HL-60 (cell line): ENCODE measurements at places on chromosomes 12 and 14.

GRCh38 chr14:64701660-64702059 is 2.6 kb upstream of the PLEKHG3 start:
- DNase-seq: no peak

DNA sequence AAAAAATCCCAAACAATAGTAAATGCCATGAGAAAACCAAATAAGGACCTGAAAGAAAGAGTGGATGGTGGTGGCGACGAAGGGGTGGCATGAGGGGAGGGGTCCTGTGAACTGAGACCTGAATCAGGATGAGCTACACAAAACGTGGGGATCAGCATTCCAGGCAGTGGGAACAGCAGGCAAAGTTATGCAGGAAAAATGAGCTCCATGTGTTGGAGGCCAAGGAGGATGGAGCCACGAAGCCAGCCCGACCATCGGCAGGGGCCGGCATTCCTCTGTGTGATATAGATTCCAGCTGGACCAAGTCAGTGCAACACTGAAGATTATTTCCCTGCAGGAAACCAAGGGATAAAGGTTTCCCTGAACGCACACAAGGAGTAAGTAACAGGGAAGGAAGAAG is 7.1 kb downstream of the ADGRD1 start:
- DNase-seq: no peak

DNA sequence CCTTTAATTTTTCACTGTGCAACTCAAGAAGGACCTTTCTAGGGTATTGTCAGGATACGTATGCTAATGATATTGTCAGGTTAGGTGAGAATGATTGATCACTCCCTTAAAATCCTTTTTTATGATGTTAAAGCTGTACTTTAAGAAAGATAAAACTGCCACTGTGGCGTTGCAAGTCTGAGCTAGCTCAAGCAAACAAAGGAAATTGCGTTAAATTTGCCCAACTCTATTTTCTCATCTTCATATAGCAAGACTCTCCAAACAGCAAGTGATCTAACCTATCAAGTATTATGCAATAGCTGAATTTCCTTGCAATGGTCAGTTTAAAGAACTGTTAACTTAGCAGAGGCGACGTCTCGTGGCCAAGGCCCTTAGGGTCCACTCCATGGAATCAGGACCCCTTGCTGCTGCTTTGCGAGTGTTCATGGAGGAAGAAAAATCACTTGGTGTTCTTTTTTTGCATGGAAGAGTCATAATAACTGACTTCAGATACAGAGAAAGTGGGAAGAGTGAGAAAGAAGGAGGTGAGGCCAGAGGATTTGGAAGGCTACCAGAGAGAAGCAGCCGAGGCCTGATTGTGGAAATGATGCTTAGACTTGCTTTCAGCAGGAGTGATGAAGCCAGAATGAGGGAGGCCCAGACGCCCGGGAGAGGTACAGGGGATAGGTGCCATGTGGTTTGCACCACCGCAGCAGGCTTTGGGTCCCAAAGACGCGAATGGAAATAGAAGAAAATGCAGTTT is 2.5 kb downstream of the TRAF3 start:
- peak; percentile 78 for DNase-seq

DNA sequence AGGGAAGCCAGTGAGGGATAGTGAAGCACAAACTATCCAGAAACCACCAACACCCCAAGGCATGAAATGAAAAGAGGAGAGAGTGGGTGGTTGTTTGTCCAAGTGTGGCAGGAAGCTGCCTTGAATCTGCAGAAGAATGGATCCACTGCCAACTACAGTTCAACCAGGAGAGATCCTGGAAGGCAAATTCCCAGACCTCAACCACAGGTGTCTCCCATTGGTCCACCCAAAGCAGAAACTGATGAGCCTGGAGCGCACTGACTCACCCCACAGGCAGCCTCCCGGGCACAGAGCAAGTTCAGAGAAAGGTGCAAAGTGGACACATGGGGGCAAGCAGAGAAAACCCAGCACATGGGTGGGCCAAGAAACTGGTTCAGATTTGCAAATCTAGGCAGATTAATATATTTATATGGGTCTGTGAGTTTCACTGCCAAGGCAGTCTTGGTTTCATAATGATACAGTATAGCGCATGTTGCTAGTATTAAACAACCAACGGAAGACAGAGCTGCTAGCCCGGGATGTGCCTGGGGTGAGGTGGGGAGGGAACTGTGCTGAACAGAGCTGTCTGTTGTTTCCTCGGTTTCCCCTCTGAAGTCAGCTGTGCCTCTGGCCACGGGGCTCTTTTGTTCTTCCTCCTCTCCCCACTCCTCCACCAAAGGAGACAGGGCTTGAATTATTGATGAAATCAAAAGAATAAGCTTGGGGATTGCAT is 416.2 kb upstream of the CCDC196 start:
- DNase-seq: no peak

- DNase-seq: no peak
These were observed 81.9 kb upstream of the CCND2 start for GRCh38 chr12:4191642-4192041.

DNA sequence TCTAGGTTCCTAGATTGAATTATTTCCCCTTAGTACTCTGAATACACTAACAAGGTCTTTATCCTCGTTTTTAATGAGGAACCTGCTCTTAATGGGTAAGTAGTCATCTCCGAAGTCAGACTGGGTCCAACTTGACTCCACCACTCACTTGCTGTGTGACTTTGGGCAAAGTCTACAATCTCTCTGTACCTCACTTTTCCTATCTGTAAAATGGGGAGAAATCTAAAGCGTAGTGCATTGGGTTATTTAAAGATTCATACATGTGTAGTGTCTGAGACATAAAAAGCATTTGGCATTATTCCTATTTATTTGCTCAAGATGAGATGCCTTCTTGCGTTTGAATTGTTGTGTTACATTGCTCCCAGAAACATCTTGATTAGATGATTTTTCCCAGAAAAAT is 51.5 kb downstream of the GTF2A1 start:
- no peak for DNase-seq

DNA sequence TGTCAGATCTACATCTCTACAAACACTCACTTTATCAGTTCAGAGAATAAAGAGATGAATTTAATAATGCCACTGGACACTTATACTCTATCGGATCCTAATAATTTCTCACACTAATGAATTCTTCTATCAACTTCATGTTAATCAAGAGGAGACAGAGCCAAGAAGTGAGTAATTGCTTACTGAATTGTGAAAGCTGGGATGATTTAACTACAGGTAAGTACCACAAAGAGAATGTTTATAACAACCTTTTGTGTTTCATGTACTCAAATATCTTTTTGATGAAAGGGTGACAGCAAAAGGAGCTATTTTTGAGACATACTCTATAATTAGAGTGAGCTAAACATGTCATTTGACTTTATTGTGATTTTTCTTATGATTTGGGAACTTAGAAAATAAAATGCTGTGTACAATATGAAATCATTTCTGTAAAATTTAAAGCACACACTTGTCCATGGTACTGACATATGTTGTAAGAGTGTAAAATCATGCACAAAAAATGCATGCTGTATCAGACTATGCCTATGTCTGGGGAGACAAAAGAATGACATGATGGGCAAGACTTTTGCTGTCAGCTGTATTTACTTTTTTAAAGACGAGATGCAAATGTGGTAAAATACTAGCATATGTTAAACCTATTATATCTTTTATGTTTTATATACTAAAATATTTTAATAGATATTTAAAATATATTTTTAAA is 361.2 kb downstream of the CCER1 start:
- no peak for DNase-seq

- DNase-seq: no peak
These were observed 142.0 kb downstream of the PLXNC1 start for GRCh38 chr12:94290353-94290752.

DNA sequence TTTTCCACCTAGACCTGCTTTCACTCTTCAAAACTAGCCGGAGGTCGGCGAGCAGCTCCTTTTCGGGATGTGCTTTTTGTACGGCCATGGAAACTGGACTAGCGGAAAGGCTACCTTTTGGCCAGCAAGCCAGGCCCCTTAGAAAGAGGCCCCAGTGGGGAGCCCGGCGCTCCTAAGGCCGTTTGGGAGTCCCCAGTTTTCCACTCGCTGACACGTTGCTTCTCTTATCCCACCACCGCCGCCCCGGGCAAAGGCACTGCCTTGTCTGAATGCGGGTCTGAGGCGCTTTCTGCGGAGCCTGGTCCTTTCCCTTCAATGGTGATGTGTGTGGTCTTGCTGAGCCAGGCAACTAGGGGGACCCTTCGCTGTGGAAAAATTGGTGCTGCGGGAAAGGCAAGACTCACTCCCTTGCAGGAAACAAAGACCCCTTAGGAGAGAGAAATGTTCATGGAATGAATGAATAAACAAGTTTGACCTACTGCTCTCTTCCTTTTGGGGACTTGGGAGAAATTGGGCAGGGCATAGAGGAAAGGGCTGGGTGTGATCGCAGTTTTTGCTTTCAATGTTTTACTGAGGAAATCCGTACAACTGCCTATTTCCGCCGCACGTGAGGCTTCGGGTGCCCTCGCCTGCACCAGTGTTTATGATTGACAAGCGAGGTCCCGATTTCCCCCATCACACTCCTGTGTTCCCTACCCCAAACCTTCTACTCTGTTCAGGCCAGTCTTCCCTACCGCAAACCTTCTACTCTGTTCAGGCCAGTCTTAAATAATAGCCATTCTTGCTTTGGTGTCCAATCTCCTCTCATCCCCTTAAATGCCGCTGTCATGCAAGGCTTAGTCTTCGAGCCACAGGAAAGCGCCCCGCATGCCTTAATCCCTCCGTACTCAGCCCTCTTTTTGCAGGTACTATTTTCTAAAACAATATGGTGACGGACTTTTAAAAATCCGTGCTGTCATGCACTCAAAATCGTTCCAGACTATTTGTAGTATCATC is 1.0 kb upstream of the SLC38A2 start:
- DNase-seq: peak; percentile 45

- DNase-seq: no peak
These were observed 1.7 kb downstream of the NUDT4 start for GRCh38 chr12:93379326-93379980.

DNA sequence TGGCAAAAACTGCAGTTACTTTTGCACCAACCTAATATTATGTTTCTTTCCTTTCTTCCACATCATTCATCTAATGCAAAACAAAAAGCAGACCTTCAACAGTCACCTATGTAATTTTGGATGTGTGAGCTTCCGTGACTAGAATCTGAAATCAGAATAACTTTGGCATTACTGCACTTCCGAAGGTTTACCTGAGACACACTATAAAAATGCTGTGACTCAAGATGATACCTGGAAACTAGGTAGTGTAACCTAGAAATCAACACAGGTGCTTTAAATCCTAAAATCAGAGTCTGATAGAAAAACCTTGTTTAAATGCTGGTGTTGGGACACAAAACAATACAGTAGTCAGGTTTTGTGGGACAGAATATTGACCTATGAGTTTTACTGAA is 2.2 kb downstream of the BTBD7 start:
- DNase-seq: no peak

DNA sequence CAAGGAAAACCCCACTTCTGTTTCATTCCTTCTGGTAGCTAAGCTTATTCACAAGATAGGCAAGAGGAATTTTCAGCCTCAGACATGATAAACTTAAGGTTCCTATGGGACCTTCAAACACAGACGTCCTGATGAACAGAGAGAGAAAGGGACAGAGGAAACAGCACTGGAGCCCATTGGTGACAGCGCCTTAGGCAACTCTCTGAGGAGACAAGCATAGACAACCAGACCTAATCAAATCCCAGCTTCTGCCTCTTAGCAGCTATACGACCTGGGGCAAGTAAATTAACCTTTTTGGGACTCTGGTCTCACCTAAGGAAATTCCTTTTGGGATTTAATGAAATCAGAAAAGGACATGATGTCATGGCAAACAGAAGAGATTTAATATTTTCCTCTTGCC is 33.3 kb downstream of the TMCC3 start:
- no peak for DNase-seq

GRCh38 chr14:91341751-91342154 is 75.9 kb downstream of the CCDC88C start:
- DNase-seq: no peak

GRCh38 chr14:94571950-94572349 is 9.3 kb upstream of the SERPINA5 start:
- DNase-seq: no peak

DNA sequence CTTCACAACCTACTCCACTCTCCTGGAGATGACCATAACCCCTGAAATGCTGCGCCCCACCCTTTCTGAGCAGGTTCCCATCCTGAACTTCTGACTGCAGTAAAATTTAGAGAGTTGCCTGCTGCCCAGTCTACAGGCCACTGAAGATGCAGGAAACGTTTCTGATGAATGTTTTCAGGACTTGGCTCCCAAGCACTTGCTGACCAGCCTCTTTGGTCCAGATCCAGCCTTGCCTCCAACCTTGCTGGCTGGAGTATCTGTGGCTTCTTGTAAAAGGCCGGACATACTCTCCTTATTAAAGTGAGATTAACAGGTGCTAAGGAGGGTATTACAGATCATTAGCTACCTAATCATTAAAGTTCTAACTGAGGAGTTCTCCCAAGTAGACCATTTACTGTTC is 70.3 kb upstream of the STXBP6 start:
- DNase-seq: no peak

- DNase-seq: peak; percentile 93
These were observed at the start of gene NDUFA12 for GRCh38 chr12:95003213-95003920. Gene NDUFA12 (minus strand): TSS chr12:95003697. CDS start chr12:95003680, 17 bp downstream.

- DNase-seq: no peak
These were observed 5.7 kb upstream of the CCND2 start for GRCh38 chr12:4267704-4268328.

GRCh38 chr14:31194095-31194494 is 13.5 kb downstream of the HECTD1 start:
- no peak for DNase-seq

GRCh38 chr14:84622357-84622756 is 907.6 kb upstream of the FLRT2 start:
- no peak for DNase-seq

- no peak for DNase-seq
These were observed 153.8 kb downstream of the PELI2 start for GRCh38 chr14:56271970-56272369.

GRCh38 chr14:71753976-71754375 is 178.3 kb upstream of the RGS6 start:
- no peak for DNase-seq

GRCh38 chr12:89497005-89497404 is 27.6 kb downstream of the GALNT4 start:
- no peak for DNase-seq

DNA sequence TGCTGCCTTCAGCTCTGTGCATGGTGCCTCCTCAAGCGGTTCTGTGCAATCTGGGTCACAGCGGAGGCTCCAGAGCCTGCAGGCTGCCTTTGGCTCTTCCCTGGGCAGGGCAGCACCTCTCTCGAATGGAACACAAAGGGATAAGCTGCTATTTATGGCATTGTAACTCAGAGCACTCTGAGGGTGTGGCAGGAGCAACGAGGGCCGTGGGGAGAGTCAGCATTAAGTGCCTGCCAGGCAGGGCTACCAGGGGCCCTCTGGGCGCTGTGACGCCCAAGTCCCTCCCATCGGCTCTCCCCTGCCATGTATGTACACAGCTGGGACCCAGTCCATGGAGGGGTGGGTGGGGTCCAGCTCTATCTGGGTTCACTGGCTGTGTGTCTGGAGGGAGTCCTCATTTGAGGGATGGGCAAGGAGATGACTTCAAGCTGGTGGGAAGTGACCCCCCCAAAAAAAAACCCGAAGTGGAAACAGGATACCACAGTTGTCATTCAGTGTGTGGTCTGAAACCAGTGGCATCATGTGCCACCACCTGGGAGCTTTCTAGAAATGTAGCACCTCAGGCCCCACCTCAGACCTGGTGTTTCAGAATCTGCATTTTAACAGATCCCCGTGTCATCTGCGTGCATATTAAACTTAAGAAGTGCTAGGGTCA is 44.0 kb upstream of the OAS1 start:
- DNase-seq: no peak

GRCh38 chr14:97166497-97166896 is 369.3 kb downstream of the VRK1 start:
- DNase-seq: no peak

GRCh38 chr14:93676416-93676958 is 111.8 kb downstream of the PRIMA1 start:
- DNase-seq: no peak
